ENCODE measurements at places on chromosomes 12 and 14. TPM values are rescaled to one million over a fixed set of nuclear protein-coding genes. Genes with fewer than 3 reads are reported as not detected.

Gene PLCZ1
- polyA plus RNA-seq: 0.89 TPM

Gene LRRC43
- 3.6 TPM for polyA plus RNA-seq

GRCh38 chr12:118151755-118152154 lies 15.8 kb downstream of the PEBP1 start:
- DNase-seq: no peak

DNA sequence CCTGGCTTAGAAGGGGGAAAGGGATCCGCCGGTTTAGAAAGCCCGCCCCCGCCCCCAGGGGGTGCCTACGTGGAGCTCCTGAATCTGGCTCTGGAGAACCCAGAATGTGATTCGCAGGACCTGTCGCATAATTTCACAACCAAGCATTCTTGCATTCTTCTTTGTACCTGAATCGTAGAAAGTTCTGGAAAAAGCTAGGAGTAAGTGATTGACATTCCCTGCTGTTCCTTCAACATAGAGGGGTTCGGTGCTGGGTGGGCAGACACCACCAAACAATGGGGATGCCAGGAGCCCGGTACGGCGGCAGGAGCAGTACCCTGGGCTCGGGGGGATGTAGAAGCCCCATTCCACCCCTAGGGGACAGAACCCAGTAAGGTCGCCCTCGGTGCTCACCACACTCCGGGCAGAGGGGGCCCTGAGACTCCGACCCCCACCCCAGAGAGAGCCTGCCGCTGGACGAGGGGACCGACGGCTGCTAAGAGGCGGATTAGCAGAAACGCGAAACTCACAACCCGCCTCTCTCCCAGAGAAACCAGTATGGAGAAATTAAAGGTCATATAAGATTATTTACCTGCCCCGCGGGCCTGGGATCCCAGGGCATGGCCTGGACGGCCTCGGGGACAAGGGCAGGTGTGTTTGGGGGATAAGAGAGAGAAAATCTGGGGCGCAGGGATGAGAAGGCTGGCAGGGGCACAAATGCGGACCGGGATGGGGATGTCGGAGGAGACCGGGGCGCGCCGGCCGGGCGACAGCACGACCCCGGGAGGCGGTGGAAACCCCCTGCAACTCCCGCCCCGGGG lies 520 bp downstream of the CSRP2 start:
- DNase-seq: no peak

- DNase-seq: no peak
Observed at GRCh38 chr12:86683568-86684304, 427.5 kb upstream of the MGAT4C start.

Data from renal cortex interstitium (tissue), 15 donors.